Stimulated activated CD4-positive, alpha-beta T cell treated with anti-CD3 and anti-CD28 coated beads, Interleukin-1b, Interleukin-23, amount 100 ng/mL, for 4 hours (primary cell): ENCODE measurements at places on chromosomes 2 and 18.
A peak's percentile ranks its signal among the peaks of the same experiment; 100 is the strongest.

GRCh38 chr2:17442334-17442733 is 75.9 kb downstream of the RAD51AP2 start:
- no peak for DNase-seq

GRCh38 chr2:34045101-34045655 is 446.1 kb upstream of the FAM98A start:
- no peak for DNase-seq

GRCh38 chr2:120907822-120908221 is 172.2 kb downstream of the GLI2 start:
- no peak for DNase-seq

DNA sequence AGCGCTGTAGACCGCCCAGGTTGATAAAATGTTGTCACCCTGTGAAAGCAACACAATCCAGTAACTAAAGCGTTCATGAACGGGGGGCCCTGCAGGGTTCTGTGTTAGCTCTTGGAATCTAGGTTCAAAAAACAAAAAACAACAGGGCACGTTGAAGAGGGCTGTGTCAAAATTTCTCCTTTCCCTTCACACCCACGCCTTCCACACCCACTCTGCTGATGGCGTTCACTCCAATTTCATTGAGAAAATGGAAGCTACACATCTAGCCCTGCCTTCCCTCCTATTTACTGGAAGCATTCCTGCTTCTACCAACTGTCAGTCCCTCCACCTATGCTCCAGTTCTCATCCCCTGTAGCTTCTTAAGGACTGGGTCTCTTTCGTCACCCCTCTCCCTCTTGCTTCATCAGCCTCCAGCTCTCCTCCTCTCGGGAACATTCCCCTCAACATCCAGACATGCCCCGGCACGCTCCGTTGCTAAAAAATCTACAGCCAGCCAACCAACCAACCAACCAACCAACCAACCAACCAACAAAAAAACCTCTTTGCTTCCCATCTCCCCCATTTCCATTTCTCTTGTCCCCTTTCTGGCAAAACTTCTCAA is 98.4 kb upstream of the SP3 start:
- DNase-seq, result no peak

DNA sequence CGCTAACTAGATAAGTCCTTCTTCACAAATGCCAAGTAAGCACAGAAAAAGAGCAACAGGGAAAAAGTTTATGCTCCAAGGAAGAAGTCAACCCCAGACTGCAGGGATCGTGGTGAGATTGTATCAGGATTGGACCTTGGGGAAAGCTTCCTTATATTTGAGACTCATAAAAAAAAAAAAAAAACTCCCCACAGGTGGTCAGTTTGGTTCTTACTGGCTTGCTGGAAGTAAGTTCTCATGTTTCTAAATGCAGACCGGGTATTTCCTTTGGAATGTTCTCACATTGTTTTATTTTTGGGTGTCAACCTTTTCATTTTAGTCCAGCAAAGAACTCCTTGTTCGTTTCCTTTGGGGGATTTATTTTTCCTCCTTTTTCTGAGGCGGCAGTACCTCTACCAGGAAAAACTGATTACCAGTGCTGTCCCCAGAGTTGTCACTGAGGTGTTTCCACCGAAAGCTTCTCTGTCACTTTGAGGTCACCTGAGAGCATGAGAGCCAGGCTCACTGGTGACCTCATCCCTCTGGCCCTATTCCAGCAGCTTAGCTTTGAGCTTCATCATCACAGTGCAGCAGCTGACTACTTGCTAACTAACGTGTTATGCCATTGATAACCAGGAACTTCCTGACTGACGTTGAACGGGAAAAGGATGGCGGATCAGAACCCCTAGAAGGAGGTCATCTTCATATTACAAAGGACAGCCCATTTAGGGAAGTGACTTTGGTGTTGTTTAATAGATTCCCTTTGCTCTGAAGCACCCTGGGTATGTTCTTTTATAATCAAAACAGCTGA is 16.8 kb upstream of the ATP8B1 start:
- DNase-seq, result no peak

GRCh38 chr18:13525381-13526029 is 200.9 kb downstream of the FAM210A start:
- no peak for DNase-seq

- DNase-seq, result no peak
Observed at GRCh38 chr2:3970791-3971651, 267.6 kb downstream of the DCDC2C start.

- no peak for DNase-seq
Observed at GRCh38 chr2:146244131-146244530, 1600.7 kb upstream of the ACVR2A start.

DNA sequence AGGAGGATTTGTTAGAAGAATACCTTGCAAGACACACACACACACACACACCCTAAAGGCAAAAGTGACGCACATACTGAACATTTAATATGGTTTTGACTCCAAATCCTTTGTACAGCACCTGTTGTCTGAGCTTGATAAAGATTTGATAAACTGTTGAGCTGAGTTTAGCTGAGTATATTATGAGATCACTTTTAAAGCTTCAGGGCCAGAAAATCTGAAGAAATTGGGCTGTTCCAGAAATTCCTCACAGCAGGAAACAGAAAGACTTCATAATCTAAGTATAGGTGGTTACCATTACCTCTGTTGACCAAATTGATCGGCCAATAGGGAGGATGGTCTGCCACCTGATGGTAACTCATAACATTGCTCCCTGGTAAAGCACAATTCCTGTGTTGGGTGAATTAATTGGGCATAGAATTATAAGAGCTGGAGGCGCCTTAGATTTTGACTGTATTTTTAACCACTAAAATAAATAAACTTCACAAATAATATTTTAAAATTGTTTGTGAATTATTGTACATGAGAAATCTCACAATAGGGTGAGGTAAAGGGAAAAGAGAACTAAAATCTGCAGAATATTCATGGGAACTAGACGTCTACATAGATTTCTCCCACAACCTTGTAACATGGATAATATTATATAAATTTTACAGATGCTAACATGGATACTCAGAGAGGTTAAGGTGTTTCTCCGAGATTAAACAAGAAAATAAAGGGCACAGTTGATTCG is 21.8 kb upstream of the RPIA start:
- DNase-seq, result no peak

- no peak for DNase-seq
Observed at GRCh38 chr2:112463256-112463655, 18.7 kb upstream of the TTL start.

DNA sequence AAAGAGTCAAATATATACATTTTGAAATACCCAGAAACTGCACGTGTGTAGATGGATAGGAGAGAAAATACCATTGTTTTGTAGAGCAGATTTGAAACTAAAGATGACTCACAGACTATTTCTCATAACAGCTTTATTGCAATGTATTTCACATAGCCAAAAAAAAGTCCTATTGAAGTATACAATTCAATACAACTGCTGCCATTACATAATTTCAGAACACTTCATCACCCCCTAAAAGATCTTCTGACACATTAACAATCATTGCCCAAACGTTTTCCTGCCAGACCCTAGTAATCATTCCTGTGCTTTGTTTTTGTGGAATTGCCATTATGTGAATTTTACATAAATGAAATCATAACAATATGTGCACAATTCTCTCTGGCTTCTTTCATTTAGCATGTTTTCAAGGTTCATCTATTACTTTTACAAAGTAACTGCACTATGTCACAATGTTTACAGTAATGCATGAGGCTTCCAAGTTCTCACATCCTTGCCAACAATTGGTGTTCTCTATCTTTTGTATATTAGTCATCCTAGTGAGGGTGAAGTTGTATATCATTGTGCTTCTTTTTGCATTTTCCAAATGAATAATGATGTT is 378.6 kb upstream of the CWC22 start:
- DNase-seq, result no peak

- DNase-seq, result no peak
Observed at GRCh38 chr18:69969491-69969890, 21.8 kb upstream of the CD226 start.

GRCh38 chr18:23277399-23277798 is 142.1 kb downstream of the CABLES1 start:
- DNase-seq, result no peak

- DNase-seq, result peak; percentile 11
Observed at GRCh38 chr2:130823886-130824491, 12.7 kb upstream of the ARHGEF4 start.

DNA sequence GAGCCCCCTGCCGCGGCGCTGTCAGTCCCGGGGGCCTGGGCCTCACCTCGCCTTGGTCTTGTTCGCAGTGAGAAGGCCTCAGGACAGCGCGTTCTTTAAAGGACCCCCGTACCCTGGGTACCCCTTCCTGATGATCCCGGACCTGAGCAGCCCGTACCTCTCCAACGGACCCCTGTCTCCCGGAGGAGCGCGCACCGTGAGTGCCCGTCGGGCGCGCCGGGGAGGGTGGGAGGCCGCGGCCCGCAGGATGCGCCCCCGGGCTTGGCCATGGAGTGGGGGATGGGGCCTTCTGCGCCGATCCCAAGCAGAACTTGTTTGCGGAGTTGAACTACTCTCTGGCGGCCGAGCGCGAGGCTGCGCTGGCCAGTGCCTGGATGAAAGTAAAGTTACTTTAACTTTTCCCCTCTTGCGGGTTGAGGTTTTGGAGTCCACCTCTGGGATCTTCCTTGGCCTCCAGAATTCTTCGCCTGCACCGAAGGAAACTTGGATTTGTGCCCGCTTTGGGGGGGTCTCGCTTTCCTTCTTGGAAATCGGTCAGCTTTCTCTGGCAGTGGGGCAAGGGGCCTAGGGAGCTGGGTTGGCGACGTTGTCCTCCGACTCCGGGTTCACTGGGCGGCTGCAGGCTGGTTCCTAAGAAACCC is 1.2 kb downstream of the TCF7L1 start:
- no peak for DNase-seq

DNA sequence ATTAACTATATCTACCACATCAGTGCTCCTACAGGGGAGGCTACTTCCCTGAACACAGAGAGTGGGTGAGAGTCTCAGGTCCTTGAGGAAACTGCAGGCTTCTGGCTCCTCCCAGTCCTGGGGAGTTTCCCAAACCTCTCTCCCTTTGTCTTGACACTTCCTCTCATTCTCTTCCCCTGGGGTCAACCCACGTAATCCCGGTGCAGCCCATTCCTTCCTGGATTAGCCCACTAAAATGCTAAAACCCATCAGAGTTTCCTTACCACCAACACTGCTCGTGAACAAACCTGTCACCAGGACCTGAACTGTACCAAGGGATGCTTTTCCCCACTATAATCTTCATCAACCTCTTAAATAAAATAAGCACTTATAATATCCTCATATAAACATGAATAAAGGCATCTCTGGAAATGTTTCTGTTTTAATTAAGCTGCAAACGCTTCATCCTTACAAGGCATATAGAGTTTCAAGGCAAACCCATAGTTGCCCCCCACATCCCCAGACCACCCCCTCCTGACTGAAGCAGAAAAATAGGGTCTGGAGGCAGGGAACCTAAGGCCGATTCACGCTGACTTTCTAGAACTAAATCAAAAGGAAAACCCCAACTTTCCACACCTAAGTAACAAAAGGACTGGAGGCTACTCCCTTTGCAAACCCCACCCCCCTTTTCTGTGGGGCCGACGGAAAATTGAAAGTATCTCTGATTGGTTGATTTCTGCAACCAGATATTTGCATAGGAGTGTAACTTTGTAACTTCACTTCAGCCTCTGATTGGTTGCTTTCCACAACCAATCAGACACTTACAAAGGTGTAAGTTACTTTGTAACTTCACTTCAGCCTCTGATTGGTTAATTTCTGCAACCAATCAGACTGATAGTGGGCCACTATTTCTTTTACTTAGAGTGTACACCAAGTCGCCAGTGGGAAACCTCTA is 19.0 kb downstream of the TMSB10 start:
- DNase-seq, result no peak

DNA sequence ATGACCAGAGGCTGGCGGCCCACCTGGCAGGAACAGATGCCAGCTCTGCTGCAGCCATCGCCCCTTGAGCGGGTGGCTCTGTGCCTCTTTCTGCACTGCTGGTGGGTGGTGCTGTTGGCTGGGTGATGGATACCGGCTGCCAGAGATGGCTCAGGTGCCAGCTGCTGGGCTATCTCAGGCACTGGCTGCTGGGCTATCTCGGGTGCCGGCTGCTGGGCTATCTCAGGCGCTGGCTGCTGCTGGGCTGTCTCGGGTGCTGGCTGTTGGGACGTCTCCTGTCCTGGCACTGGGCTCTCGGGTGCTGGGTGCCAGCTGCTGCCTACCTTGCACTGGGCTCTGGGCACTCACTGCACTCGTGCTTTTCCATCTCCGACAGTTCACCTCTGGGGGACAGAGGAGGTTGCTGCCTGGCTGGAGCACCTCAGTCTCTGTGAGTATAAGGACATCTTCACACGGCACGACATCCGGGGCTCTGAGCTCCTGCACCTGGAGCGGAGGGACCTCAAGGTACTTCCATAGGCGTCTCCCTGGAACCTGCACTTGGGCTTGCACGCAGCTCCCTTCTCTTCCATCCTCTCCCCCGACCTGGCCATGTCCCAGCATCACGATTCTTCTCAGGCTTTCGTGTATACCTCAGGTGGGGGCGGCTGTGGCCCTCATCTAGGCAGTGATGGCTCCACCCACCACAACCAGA is 98.4 kb downstream of the USP40 start:
- DNase-seq, result no peak

- DNase-seq, result no peak
Observed at GRCh38 chr18:46488471-46489213, 168.4 kb downstream of the LOXHD1 start.

DNA sequence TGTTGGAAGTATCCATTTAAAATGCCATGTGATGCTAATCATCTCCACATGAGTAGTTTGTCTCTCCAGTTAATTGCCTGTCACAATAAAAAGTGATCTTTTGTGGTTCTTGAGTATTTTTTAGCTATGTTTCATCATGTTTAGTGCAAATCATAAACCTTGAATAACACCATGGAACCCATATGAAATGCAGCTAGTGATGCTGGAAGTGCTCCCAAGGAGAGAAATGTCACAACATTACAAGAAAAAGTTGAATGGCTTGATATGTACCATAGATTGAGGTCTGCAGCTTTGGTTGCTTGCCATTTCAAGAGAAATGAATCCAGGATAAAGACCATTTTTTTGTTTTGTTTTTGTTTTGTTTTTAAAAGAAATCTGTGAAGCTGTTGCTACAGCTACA is 14.3 kb downstream of the PTPN4 start:
- no peak for DNase-seq

GRCh38 chr18:28013066-28013465 is 163.9 kb downstream of the CDH2 start:
- no peak for DNase-seq

- peak; percentile 7 for DNase-seq
Observed at GRCh38 chr2:159615367-159616285, 722 bp downstream of the BAZ2B start.

- DNase-seq, result no peak
Observed at GRCh38 chr2:95215018-95215612, 7.8 kb downstream of the ZNF892 start.

DNA sequence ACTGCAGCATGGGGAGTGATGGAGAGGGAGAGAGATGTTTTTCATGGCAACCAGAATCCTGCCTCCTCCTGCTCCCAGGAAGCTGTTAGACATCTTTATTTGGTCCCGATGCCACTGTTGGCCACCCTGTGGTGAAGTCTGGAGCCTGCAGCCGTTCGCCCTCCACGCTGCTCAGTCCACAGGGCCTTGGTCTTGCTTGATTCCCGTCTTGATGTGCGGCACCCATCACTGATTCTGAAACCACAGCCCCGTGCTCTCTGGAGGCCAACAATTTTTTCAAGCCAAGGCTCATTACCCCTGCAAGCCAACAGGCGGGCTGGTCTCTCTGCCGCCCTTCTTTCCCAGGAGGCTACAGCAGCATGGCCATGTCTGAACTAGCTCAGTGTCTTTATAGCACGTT is 24.5 kb downstream of the SIGLEC15 start:
- DNase-seq, result no peak

GRCh38 chr2:9071032-9071431 is 67.5 kb upstream of the MBOAT2 start:
- DNase-seq, result no peak
